Activated CD4-positive, alpha-beta T cell treated with anti-CD3 and anti-CD28 coated beads for 24 hours (primary cell): ENCODE measurements at places on chromosomes 7 and 10.

DNA sequence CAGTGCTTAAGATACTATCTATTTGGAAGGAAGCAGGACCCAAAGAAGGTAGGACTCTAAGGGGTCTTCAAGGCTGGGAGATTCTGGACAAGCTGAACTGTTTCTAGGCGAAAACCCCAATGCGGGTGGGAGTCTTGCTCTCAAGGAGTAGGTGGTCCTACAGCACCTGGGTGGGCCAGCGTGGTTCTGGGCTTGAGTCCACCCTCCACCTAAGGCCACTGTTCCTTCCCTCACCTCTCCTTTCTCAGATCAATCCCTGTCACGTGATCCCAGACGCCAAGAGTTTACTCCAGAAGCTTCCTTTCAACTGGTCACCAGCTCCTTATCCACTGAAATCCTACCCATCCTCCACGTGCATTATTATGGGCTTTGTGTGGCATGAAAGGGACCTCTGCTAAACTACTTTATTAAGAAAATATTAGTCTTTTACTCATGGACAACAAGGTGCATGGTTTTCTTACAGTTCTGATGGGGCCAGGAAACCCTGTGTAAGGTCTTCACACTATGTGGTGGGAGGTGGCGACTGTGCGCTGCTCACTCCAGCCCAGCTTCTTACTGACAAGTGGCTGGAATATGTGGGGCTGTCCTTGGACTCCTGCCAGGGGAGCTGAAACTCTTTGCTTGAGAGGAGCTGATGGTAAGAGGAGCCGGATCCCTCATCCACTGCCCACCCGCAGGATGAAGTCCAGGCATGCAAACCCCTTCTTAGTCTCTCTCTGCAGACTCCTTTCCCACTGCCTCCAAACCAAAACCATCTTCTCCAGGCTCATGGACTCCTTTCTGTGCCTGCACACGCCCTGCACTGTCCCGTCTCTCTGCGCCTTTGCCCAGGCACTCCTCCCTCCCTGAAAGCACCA lies 1.6 kb downstream of the ZNF746 start:
- DNase-seq: no peak

DNA sequence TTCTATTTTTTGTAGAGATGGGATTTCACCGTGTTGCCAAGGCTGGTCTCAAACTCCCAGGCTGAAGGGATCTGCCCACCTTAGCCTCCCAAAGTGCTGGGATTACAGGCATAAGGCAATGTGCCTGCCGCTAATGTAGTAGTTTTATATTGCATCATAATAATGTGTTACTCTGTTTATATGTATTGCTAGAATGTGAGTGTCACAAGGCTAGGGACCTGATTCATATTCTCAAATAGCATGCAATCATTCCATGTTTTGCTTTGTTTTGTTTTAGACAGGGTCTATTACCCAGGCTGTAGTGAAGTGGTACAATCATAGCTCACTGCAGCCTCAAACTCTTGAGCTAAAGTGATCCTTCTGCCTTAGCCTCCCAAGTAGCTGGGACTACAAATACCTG lies 13.5 kb downstream of the CCL26 start:
- DNase-seq: no peak

- no peak for DNase-seq
Observed at GRCh38 chr7:94481279-94481678, 28.3 kb upstream of the CASD1 start.

- no peak for DNase-seq
Observed at GRCh38 chr7:107065929-107066247, 21.4 kb downstream of the PRKAR2B start.
